ENCODE measurements at places on chromosomes 3 and 15. TPM values are rescaled to one million over a fixed set of nuclear protein-coding genes. Genes with fewer than 3 reads are reported as not detected.

CLRN1 gene
- total RNA-seq: not detected

GRCh38 chr15:79101866-79102581 lies 11.4 kb upstream of the RASGRF1 start:
- DNase-seq: no peak
- no peak overlapping the region for H3K4me3 ChIP-seq
- H3K36me3 ChIP-seq: no peaks in the 10 kb centered on the region
- no peaks in the 10 kb centered on the region for H3K27me3 ChIP-seq

LDHAL6B gene
- not detected for total RNA-seq

GRCh38 chr3:81650187-81650586 lies 111.3 kb downstream of the GBE1 start:
- no peak overlapping the region for H3K4me3 ChIP-seq
- no peaks in the 10 kb centered on the region for H3K36me3 ChIP-seq
- no peak overlapping the region for H3K27ac ChIP-seq

GRCh38 chr3:123137001-123137400 lies 64.7 kb upstream of the SEC22A start:
- H3K27ac ChIP-seq: no peak overlapping the region
- H3K27me3 ChIP-seq: no peaks in the 10 kb centered on the region

DNA sequence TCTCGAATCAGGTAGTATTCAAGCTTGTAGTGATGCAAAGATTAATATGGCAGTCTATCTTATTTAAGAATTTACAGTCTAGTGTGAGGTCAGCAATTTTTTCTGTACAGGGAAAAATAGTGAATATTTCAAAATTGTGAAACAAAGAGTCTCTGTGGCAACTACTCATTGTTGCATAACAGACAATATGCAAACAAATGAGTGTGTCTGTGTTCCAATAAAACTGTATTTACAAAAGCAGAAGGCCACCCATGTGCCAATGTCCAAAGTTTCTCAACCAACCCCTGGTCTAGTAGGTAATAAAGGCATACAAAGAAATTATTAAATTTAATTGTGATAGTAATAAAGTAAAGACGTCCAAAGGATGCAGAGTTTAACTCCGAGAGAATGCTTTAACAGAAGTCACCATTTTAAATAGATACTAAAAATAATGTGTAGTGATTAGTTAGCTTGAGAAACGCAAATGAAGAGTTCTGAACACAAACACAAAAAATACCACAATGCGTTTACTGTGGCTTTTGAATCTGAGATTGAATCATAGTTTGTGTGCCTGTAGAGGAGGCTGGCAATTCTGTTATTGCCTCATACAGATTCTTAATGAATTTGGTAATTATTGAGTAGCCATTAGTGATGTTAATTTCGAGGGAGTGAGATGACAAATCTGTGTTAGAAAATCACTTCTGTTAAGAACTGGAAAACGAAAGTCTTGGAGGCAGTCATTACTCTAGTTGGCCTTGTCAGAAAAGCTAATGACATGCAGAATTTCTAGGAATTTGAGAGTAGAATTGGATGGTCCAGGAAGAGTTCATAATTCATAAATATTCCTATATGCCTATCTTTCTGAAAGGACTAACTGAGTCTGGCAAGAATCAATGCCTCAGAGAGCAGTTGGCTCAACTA lies 48.7 kb downstream of the CADM2 start:
- no peaks in the 10 kb centered on the region for H3K27me3 ChIP-seq
- no peak overlapping the region for H3K4me3 ChIP-seq
- no peaks in the 10 kb centered on the region for H3K4me1 ChIP-seq
- no peak overlapping the region for H3K27ac ChIP-seq

GRCh38 chr3:53069422-53070068 lies 23.7 kb upstream of the SFMBT1 start:
- H3K4me1 ChIP-seq: peaks cover 7% of the 10 kb centered on the region
- H3K27ac ChIP-seq: no peak overlapping the region
- no peak overlapping the region for H3K4me3 ChIP-seq
- H3K36me3 ChIP-seq: no peaks in the 10 kb centered on the region

SPATA16 gene
- not detected for total RNA-seq
